ENCODE measurements at places on chromosomes 11 and 22.

GRCh38 chr11:62839050-62839945, at the start of gene WDR74:
Gene WDR74 (minus strand): TSS chr11:62839590. CDS start chr11:62839570, 20 bp downstream.
- no peaks in the 10 kb centered on the region for H3K27me3 ChIP-seq
- peak; percentile 93 for DNase-seq
- peak within 1 kb of the TSS; percentile 87 for H3K4me3 ChIP-seq
- no peaks in the 10 kb centered on the region for H3K36me3 ChIP-seq

- no peak overlapping the region for H3K4me3 ChIP-seq
- H3K36me3 ChIP-seq: no peaks in the 10 kb centered on the region
- DNase-seq: no peak
- no peaks in the 10 kb centered on the region for H3K27me3 ChIP-seq
- no peak overlapping the region for H3K27ac ChIP-seq
Measured at GRCh38 chr22:30370641-30371230, 13.9 kb downstream of the CCDC157 start.

GRCh38 chr11:128506999-128507611, 80.3 kb downstream of the ETS1 start:
- no peak overlapping the region for H3K27ac ChIP-seq
- no peaks in the 10 kb centered on the region for H3K36me3 ChIP-seq
- peak; percentile 68 for DNase-seq
- H3K4me3 ChIP-seq: peak overlapping the region; percentile 11

DNA sequence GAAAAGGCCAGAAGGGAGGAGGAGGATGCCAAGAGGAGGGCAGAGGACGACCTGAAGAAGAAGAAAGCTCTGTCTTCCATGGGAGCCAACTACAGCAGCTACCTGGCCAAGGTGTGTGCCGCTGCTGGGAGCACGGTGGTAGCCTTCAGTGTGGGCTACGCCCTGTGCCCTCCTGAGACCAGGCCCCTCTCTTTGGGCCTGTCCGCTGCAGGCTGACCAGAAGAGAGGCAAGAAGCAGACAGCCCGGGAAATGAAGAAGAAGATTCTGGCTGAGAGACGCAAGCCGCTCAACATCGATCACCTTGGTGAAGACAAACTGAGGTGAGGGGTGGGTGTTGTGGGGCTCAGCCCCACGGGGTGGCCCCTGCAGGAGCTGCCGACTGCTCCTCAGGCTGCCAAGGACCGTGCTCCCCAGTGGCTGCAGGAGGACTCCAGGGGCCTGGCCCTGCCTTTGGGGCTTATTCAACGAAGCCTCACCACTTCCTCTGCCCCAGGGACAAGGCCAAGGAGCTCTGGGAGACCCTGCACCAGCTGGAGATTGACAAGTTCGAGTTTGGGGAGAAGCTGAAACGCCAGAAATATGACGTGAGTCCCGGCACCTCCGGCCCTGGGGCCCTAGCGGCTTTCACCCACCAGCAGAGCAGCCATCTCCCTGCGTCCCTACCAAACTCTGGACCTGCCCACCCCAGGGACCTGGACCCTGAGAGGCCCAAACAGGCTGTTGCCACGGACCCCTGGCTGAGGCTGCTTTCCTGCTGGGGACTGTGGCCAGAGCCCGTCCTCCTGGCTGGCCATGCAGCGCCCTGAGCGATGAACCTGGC, 12.6 kb upstream of the MRPL23 start:
- H3K4me1 ChIP-seq: peaks cover 3% of the 10 kb centered on the region
- H3K27ac ChIP-seq: no peak overlapping the region
- no peaks in the 10 kb centered on the region for H3K36me3 ChIP-seq
- DNase-seq: no peak
- no peaks in the 10 kb centered on the region for H3K27me3 ChIP-seq
- no peak overlapping the region for H3K4me3 ChIP-seq

DNA sequence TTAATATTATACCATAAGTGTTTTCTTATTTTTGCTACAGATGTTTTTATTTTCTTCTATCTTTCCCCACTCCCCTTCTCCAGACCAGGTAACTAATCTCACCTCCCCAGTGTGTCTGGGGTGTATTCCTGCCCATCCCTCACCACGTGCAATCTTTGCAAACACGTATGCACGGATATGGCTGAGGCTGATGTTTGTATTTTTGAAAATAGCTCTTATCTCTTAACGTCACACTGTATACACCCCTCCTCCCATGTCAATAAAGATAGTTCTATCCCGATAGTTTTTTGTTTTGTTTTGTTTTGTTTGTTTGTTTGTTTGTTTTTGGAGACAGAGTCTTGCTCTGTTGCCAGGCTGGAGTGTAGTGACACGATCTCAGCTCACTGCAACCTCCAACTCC, 127.5 kb downstream of the FBXO7 start:
- no peak overlapping the region for H3K27ac ChIP-seq
- H3K4me1 ChIP-seq: no peaks in the 10 kb centered on the region
- H3K36me3 ChIP-seq: no peaks in the 10 kb centered on the region
- no peak overlapping the region for H3K4me3 ChIP-seq

DNA sequence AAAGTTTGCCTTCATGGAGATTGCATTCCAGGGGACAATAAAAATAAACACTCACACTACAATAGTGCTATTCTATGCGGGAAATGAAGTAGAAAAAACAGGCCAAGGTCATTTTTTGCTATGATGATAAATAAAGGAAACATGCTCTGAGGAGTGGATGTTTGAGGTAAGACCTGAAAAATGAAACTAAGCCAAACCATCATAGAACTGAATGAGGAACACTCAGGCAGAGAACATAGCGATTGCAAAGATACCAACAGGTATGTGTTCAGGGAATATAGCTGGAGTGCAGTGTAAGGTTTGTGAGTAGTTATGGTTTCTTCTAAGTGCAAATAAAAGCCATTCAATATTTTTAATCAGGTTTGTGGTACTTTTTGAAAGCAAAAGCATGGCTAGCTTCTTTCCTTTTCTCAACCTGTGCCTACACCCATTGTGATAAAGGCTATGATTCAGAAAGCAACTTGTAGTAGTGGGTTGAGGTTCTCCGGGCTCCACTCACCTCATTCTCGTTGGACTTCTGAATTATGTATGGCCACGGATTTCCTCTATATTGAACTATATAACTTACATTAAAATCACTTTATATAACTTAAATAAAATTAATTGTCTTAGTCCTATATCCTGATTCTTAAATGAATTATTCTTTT, 278.2 kb upstream of the CHORDC1 start:
- no peak overlapping the region for H3K27ac ChIP-seq
- H3K27me3 ChIP-seq: no peaks in the 10 kb centered on the region
- H3K36me3 ChIP-seq: no peaks in the 10 kb centered on the region

GRCh38 chr11:46457021-46457420, 65.4 kb upstream of the CHRM4 start:
- no peak overlapping the region for H3K27ac ChIP-seq
- H3K27me3 ChIP-seq: no peaks in the 10 kb centered on the region
- H3K4me1 ChIP-seq: no peaks in the 10 kb centered on the region
- H3K4me3 ChIP-seq: no peak overlapping the region
- DNase-seq: no peak

GRCh38 chr11:116691771-116692177, 81.0 kb downstream of the BUD13 start:
- H3K4me3 ChIP-seq: no peak overlapping the region
- DNase-seq: peak; percentile 64
- H3K27ac ChIP-seq: no peak overlapping the region
- H3K36me3 ChIP-seq: no peaks in the 10 kb centered on the region
- no peaks in the 10 kb centered on the region for H3K4me1 ChIP-seq

DNA sequence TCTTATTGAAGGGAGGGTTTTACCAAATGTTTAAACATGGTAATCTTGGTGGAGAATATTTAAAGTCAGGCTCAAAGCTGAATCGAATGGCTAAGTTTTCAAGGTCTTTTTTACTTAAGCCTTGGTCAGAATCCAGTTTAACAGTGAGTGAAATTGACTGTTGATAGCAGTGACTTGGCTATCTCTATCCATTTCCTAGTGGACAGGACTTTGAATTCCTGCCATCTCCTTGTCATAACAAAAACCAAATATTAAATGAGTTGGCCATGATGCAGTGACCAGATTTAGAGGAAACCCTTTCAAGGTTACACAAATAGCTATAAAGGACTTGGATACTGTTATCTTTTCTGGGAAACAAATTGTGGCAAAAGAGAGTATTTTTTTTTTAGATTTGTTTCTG, 92.0 kb downstream of the JRKL start:
- no peak overlapping the region for H3K27ac ChIP-seq
- H3K27me3 ChIP-seq: no peaks in the 10 kb centered on the region

- no peak for DNase-seq
- no peaks in the 10 kb centered on the region for H3K27me3 ChIP-seq
- no peak overlapping the region for H3K27ac ChIP-seq
- no peaks in the 10 kb centered on the region for H3K36me3 ChIP-seq
Measured at GRCh38 chr11:18173225-18173866, 709 bp downstream of the MRGPRX4 start.

DNA sequence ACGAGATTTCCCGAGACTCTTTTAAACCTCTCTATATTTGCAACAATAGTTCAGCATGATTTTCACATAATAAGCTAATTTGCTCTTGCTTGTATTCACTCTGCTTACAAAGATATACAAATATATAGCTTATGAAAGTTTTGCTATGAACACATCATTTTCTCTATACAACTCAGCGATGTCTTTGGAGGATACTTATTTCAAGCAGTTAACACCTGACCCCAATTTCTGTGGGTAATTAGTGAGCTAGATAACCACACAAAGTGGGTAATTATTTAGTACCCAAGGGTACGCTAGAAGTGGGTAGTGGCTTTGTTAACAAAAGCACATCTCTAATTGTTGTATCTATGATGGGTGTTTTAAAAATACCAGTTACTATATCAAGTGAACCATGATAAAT, 12.3 kb downstream of the BLID start:
- H3K27ac ChIP-seq: no peak overlapping the region
- no peak for DNase-seq
- H3K27me3 ChIP-seq: no peaks in the 10 kb centered on the region
- H3K36me3 ChIP-seq: no peaks in the 10 kb centered on the region

DNA sequence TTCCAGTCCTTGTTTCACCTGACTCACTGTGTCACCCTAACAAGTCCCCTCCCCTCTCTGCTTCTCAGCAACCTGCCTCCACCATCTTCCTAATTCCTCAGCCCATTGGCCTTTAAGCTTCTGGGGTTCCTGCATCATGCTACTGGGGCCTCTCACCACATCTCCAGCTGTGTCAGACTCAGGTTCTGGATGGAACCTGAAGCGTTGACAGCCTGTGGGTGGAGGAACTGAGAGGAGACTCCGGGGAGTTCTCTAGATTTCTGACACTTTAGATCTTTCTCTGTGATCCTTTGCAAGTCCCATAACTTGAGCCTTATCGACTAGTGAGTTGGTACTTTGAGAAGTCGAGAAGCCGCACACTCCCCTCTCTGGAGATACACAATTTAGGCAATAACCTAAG, 11.6 kb upstream of the SLC5A1 start:
- no peak overlapping the region for H3K4me3 ChIP-seq
- no peaks in the 10 kb centered on the region for H3K36me3 ChIP-seq
- H3K4me1 ChIP-seq: no peaks in the 10 kb centered on the region
- no peaks in the 10 kb centered on the region for H3K27me3 ChIP-seq

Measured in ovary (tissue), 10 donors.